ENCODE measurements at places on chromosomes 4 and X. TPM values are rescaled to one million over a fixed set of nuclear protein-coding genes. Genes with fewer than 3 reads are reported as not detected.

Gene ZCCHC18
- total RNA-seq, result 3.1 TPM

Gene FAM47A
- total RNA-seq, result not detected

Gene PPP4R3C
- total RNA-seq, result not detected

Gene COX7B2
- total RNA-seq, result not detected

Gene RBMXL3
- not detected for total RNA-seq

Gene ZBTB33
- 18.1 TPM for total RNA-seq

Gene BRS3
- not detected for total RNA-seq

Gene RTL5
- total RNA-seq, result 0.75 TPM

Gene CENPE
- 29.7 TPM for total RNA-seq

Gene ACE2
- total RNA-seq, result not detected

Gene GUCY1B1
- 2.3 TPM for total RNA-seq

Gene NR3C2
- total RNA-seq, result 1.5 TPM

Gene CDKL2
- 0.14 TPM for total RNA-seq

Gene MAGEA2B
- not detected for total RNA-seq

Gene PABPC5
- total RNA-seq, result not detected

Gene CXCL3
- not detected for total RNA-seq

Gene BMX
- not detected for total RNA-seq

Gene MAGEA10
- not detected for total RNA-seq

Gene VEGFD
- total RNA-seq, result not detected

Gene PRRG3
- not detected for total RNA-seq

Gene NKX6-1
- not detected for total RNA-seq

Gene NDST4
- total RNA-seq, result not detected

Gene DCAF4L1
- total RNA-seq, result 0.90 TPM

Gene CT45A1
- total RNA-seq, result not detected

Gene CDX4
- not detected for total RNA-seq

Gene FAM53A
- 0.78 TPM for total RNA-seq

Gene RBMX2
- total RNA-seq, result 24.4 TPM

Gene HEPH
- total RNA-seq, result not detected

Gene S100P
- 4.5 TPM for total RNA-seq

Gene TEX13D
- total RNA-seq, result not detected

Gene ADAMTS3
- not detected for total RNA-seq

Gene RIPPLY1
- not detected for total RNA-seq

Gene FAM149A
- total RNA-seq, result not detected

Gene ADH7
- not detected for total RNA-seq

Gene ENAM
- not detected for total RNA-seq

Gene ZNF157
- total RNA-seq, result 0.31 TPM

Gene HPSE
- total RNA-seq, result 13.9 TPM

Gene ZNF630
- total RNA-seq, result 2.3 TPM
